ENCODE measurements at places on chromosomes 2 and 18. TPM values are rescaled to one million over a fixed set of nuclear protein-coding genes. Genes with fewer than 3 reads are reported as not detected.

The PRKAG3 gene
- not detected for total RNA-seq

The RFTN2 gene
- 1.7 TPM for total RNA-seq

The MCFD2 gene
- total RNA-seq, result 14.5 TPM

The DLX1 gene
- total RNA-seq, result not detected

The ALS2 gene
- 9.1 TPM for total RNA-seq

The VWA3B gene
- total RNA-seq, result not detected

The ARHGAP15 gene
- total RNA-seq, result 53.1 TPM

The UPP2 gene
- total RNA-seq, result not detected

The FAM237A gene
- not detected for total RNA-seq

The LYG2 gene
- not detected for total RNA-seq

The RESP18 gene
- total RNA-seq, result not detected

The CRYBA2 gene
- total RNA-seq, result 5.6 TPM

The MROH2A gene
- not detected for total RNA-seq

The MTA3 gene
- 42.7 TPM for total RNA-seq

The HRH4 gene
- not detected for total RNA-seq

The ACADL gene
- 0.41 TPM for total RNA-seq

Measured in transverse colon (tissue), 4 donors.